ENCODE measurements at places on chromosomes 11 and 22.

- no peak for DNase-seq
Observed at GRCh38 chr11:102604011-102604410, 21.1 kb downstream of the MMP20 start.

GRCh38 chr22:39997939-39998726 is 3.4 kb downstream of the FAM83F start:
- no peak for DNase-seq

DNA sequence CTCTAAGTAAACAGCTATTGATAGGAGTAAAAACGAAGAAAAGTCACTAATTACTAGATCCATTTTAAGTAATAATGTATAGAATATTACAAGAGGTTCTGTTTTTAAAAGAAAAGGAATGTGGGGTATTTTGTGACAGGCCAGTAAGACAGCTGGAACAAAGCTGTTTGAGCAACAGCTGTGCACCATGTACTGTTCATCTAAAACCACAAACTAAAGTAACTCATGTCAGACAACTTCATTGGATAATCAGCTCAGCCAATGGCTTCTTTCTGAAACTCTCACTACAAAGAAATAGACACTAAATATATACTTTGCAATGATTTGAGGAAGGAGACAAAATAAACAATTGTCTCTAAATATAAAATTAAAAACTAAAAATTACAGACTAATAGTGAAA is 16.1 kb downstream of the RRAS2 start:
- no peak for DNase-seq

- DNase-seq = no peak
Observed at GRCh38 chr11:104033134-104033533, 3.3 kb upstream of the DDI1 start.

- no peak for DNase-seq
Observed at GRCh38 chr11:118928870-118929500, 3.3 kb upstream of the BCL9L start.

DNA sequence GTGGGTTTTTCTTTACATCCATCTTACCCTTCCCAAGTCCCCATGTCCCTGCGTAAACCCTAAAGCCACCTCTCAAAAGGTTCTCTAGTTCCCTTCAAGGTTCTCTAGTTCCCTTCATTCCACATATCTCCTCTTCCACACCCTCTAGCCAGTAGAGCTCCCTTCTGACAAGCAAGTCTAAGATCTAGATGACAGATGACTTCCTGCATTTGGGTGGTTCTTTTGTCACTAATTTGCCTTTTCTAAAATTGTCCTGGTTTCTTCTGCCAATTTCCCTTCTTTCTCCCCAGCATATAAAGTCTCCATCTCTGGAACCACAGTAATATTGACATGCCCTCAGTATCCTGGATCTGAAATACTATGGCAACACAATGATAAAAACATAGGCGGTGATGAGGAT is 7.8 kb downstream of the CD3E start:
- DNase-seq = no peak

DNA sequence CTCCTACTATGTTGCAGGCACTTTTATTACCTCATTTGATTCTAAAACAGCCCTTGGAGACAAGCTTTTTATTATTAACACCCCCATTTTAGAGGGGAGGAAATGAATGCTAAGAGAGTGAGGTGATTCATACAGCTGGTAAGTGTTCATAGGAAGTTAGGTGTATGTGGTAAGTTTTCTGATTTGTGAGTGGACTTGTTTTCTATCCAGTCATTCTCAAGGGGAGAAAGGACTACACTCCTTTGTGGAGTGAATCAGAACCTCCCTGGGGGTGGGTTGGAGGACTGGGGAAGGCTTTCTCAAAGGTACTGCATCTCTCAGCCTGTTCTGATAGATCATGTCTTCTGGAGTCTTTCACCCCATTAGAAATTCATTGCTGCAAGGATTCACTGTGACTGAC is 23.5 kb downstream of the PKNOX2 start:
- DNase-seq = no peak

DNA sequence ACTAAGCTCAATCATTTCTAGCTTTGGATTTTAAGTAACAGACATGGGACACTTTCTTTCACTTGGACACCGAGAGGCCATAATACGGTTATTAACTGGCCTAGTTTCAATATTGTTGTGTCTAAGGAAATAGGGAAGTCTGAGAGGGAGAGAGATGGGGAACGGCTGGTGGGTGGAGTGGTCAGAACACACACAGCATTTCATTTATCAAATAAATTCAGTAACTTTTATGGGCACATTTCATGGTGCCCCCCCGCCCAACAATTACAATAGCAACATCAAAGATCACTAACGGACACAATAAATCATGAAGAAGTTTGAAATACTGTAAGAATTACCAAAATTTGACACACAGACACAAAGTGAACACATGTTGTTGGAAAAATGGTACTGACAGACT is 10.7 kb downstream of the PRPF19 start:
- DNase-seq = no peak

DNA sequence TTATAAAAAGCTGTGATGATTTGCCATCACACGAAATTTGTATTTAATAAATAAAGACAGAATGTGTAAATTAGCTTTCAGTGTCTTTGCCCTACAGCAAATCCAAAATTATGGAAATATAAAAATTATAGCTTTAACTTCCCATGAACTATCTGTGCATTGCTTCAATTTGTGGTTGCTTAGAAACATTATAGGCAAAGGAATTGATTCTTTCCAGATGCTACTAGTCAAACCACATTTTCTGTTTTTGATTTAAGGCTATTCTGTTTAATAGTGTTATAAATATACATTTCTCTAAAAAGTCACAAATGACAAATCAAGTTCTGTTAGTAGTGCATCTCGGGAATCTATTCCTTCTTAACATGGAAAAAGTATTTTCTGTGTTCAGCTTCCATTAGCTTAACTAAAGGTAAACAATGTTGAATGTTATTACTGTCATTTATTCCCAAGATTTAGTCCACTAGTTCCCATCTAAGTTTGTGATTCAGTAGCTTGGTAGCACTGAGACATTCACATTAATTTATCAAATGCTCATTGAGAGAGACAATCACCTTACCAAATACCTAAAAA is 1086.3 kb upstream of the CCDC90B start:
- DNase-seq = no peak

GRCh38 chr11:126339863-126340434 is 15.5 kb upstream of the ST3GAL4 start:
- DNase-seq = no peak

DNA sequence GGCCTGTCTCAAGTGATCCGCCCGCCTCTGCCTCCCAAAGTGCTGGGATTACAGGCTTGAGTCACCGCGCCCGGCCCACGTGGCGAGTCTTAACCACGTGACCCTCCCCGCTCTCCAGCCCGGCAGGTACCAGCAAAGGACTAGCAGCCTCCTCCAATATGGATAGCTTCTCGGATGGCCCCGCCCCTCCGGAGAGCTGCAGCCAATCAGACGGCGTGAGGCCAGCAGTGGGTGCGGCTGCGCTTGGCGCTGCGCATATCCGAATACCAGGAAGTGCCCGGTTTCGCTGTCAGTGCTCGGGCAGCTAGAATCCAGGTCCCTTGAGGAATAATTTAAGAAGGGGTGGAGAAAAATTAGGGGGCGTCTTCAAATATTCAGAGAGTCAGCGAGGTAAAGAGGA is 14.7 kb upstream of the PISD start:
- peak; percentile 65 for DNase-seq

DNA sequence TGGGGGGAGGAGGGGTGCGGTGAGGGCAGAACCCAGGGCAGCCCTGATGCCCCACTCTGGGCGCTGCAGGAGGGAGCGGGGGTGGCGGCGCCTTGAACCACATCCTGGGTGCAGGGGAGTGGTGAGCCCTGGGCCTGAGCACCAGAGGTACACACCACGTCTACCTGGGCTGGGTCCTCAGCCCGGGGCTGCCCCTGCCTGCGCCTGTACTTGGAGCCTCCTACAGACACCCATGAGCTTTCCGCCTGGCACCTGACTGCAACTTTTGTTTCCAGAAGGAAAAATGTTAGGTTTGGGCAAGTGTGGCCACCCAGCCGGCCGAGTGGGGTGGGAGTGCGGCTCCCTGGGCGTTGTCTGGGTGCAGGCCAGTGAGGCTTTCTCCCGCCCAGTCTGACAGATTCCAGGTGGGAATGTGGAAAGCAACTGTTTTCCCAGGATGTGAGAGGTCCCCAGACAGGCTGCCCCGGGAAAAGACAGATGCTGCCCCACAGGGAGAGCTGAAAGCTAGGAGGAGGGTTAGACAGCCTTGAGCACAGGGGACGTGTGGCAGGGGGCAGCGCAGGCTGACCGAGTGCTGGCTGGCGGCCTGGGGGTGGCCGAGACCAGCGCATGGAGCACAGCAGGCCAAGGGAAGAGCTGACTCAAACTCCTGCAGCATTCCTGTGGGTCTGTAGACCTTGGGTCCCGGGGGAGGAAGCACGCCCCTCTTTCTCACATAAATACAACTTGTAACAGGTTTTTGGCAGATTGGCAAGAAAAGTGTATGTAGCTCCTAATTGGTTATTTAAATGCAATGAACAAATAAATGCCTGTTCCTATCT is 44.1 kb downstream of the GNB1L start:
- DNase-seq = no peak

GRCh38 chr11:74011360-74012073 is 2.6 kb upstream of the UCP3 start:
- no peak for DNase-seq

GRCh38 chr11:83938148-83938547 is 652.0 kb upstream of the CCDC90B start:
- DNase-seq = no peak

GRCh38 chr11:86923999-86924766 is 31.0 kb downstream of the FZD4 start:
- DNase-seq = no peak

DNA sequence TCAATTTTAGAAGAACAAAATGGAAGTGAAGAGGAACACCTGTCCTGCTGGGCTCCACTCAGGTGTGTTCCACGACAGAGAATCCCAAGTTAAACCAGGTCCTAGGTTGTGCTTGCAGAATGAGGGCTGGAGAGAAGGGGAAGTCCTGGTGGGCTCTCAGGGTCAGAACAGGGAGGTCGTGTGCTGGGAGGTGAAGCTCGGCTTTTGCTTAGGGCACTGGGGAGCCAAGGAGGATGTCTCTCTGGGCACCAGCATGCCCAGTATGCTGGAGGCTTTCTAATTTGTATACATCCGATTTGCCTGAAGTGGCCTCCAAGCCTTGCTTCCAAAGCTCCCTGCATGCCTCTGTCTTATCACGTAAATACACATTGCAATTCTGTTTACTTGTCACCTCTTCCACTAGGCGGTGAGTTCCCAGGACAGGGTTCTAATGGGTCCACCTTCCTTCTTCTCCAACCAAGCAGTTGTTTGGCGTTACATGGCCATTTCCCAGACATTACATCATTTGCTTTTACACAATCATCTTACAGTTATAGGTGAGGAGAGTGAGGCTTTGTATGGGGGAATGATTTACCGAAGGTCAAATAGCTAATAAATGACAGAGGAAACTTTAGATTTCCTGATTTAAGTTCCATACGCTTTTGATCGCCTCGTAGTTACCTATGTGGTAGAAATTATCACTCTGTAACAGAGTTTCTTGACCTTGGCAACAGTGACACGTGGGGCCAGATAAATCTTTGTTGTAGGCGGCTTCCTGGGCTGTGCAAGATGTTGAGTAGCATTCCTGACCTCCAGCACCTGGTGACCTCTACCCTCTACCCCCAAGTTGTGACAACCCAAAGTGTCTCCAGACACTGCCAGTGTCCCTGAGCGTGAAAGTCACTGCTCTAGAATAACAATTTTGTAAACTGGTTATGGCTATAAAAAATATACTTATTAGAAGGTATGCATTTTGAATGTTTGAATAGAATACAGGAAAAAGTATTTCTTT is 901.5 kb downstream of the TBC1D22A start:
- no peak for DNase-seq

All from D721Med (cell line).